ENCODE measurements at places on chromosomes 12 and 14. TPM values are rescaled to one million over a fixed set of nuclear protein-coding genes. Genes with fewer than 3 reads are reported as not detected.

LPAR5 gene
- total RNA-seq, result 7.4 TPM

NRIP2 gene
- total RNA-seq, result 1.2 TPM

KCNJ8 gene
- total RNA-seq, result 17.2 TPM

DNA sequence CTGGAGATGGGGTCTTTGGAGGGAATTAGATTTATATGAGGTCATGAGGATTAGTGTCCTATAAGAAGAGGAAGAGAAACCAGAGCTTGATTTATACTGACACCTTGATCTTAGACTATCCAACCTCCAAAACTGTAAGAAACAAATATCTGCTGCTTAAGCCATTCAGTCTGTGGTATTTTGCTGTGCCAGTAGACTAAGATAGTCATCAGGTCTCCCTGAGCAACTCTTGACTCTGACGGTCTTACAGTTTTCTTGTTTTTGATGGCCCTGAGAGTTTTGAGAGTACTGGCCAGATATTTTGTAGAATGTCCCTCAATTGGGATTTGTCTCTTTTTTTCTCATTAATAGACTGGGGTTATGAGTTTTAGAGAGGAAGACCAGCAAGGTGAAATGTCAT is 51.7 kb downstream of the TSHR start:
- no peak for DNase-seq

- no peak for DNase-seq
These were observed 2.0 kb downstream of the RIMBP2 start for GRCh38 chr12:130714091-130714590.

GRCh38 chr12:92233346-92234015 is 87.8 kb upstream of the BTG1 start:
- DNase-seq, result no peak

DNA sequence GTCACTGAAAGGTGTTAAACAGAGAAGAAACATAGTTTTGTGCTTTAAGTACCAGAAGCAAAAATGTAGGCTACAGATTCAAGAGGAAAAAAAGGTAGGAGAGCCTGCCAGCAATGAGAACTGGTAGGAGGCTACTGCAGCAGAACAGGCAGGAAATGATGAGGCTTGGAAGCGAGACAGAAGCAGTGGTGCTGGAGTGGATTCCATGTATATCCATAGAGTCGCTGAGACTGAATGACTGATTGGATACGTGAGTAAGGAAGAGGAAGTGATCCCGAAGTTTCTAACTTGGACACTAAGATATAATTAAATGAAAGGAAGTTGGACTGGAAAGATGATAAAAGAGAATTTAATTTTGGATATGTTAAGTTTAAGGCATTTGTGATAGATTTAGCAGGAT is 45.0 kb upstream of the CCDC91 start:
- DNase-seq, result no peak

DNA sequence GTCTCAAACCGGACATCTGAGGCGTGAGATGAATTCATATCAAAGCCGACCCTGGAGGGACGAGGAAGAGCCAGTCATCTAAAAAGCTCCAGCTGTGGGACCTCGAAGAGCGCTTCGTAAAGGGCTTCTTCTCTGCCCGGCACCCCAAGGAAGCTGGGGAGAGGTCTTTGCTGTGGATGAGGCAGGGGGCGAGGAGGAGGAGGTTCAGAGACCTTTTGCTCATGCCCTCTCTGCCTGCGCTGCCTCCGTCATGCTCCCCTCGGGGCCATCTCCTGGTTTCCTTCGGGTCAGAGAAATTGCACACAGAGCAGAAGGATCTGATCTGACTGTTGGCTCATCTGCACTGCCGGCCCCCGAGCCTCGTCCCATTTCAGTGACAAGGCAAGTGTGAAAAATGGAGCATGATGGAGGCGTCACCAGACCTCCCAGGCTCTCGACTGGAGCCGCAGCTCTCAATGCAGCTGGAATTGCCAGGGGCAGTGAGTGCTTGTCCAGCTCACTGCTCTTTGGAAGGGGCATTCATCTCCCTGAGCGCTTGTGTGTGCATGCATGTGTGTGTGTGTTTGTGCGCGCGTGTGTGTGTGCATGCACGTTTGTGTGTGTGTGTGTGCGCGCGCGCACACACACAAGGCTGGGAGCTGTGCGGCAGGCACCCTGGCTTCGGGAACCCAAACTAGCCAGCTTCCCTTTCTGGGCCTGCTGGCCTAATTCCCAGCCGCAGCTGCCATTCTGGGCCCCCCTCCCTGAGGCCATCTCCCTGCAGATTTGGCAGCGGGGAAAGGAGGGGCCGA is 9.2 kb downstream of the CABP1 start:
- no peak for DNase-seq
